ENCODE measurements at places on chromosomes 12 and 14. TPM values are rescaled to one million over a fixed set of nuclear protein-coding genes. Genes with fewer than 3 reads are reported as not detected.
A peak's percentile ranks its signal among the peaks of the same experiment; 100 is the strongest.

DNA sequence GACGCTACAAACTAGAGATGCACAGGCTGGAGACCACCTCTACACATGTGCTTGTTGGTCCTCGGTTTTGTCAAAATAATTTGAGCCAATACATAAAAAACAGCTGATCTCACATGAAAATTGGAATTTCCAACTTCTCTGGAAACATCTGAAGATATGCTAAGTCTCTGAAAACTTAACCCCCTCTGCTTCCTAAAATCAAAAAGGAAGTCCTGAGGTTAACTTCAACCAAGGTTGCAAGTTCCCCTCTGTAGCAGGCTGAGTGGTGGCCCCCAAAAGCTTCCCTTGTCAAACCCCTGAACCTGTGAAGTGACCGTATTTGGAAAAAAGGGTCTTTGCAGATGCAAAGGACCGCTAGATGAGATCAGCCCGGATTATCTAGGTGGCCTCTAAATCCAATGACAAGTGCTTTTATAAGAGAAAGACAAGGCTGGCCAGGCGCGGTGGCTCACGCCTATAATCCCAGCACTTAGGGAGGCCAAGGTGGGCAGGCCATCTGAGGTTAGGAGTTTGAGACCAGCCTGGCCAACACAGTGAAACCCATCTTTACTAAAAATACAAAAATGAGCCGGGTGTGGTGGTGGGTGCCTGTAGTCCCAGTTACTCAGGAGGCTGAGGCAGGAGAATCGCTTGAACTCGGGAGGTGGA lies 32.0 kb upstream of the VPS37B start:
- H3K27ac ChIP-seq, result peak overlapping the region; percentile 71
- peak overlapping the region; percentile 30 for H3K4me3 ChIP-seq

DNA sequence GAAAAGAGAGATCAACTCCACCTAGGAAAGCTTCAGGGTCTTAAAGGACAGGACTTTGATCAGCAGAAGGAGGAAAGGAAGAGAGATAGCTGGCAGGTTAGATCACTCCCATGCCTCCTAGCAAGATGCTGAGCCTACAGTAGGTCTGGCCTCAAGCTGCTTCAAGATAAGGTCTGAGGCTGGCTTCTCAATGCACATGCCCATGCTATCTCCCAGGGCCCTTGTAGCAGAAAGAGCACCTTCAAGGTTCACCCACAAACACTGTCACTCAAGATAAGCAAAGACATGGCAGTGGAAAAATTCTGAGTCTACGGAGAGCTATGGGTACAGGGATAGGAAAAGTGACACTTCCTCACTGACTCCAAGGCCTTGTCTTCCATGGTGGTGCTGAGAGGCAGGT lies 14.3 kb downstream of the REM2 start:
- H3K36me3 ChIP-seq, result peaks cover 23% of the 10 kb centered on the region
- H3K4me1 ChIP-seq, result peaks cover 15% of the 10 kb centered on the region
- no peaks in the 10 kb centered on the region for H3K27me3 ChIP-seq

- no peak for DNase-seq
- H3K27me3 ChIP-seq, result no peaks in the 10 kb centered on the region
- peak overlapping the region; percentile 93 for H3K27ac ChIP-seq
- peaks cover 33% of the 10 kb centered on the region for H3K4me1 ChIP-seq
- H3K36me3 ChIP-seq, result peaks cover 3% of the 10 kb centered on the region
- H3K4me3 ChIP-seq, result peak overlapping the region; percentile 96
These were observed 362 bp upstream of the TSFM start for GRCh38 chr12:57782243-57782607.

DNA sequence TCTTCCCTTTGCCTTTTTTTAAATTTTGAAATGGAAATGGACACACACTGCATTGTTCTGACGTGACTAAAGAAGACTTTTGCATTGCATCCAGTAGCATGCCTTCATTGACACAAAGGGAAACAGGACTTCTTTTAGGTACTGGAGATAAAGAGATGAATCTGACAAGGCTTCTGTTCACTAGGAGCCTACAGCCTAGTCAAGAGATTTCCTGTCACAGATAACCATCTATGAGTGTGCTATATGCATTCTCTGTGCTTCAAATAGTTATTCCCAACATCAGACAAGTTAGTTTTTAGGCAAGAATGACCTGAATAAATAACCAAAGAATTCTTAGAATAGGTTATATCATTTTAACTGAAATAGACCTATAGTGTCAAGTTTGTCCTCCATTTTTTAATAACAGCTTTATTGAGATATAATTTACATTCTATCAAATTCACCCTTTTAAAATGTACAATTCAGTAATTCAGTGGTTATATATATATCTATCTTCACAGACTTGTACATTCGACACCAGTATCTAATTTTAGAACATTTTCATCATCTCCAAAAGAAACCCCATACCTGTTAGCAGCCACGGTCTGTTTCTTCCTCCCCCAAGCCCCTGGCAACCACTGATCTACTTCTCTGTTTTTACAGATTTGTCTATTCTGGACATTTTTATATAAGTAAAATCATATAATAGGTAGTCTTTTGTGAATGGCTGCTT lies 122.7 kb downstream of the TTLL5 start:
- H3K27me3 ChIP-seq, result no peaks in the 10 kb centered on the region
- DNase-seq, result no peak
- H3K27ac ChIP-seq, result no peak overlapping the region
- H3K36me3 ChIP-seq, result peaks cover 41% of the 10 kb centered on the region

GRCh38 chr12:12538535-12538934 lies 24.1 kb downstream of the DUSP16 start:
- H3K4me3 ChIP-seq, result no peak overlapping the region
- no peak for DNase-seq
- no peak overlapping the region for H3K27ac ChIP-seq
- peaks cover 17% of the 10 kb centered on the region for H3K4me1 ChIP-seq
- peaks cover 9% of the 10 kb centered on the region for H3K36me3 ChIP-seq
- no peaks in the 10 kb centered on the region for H3K27me3 ChIP-seq

- H3K27me3 ChIP-seq, result no peaks in the 10 kb centered on the region
- H3K4me3 ChIP-seq, result peak overlapping the region; percentile 80
- peaks cover 70% of the 10 kb centered on the region for H3K4me1 ChIP-seq
- H3K36me3 ChIP-seq, result peaks cover 72% of the 10 kb centered on the region
- DNase-seq, result peak; percentile 49
- H3K27ac ChIP-seq, result peak overlapping the region; percentile 83
These were observed 5.9 kb downstream of the RESF1 start for GRCh38 chr12:31965090-31965489.

DNA sequence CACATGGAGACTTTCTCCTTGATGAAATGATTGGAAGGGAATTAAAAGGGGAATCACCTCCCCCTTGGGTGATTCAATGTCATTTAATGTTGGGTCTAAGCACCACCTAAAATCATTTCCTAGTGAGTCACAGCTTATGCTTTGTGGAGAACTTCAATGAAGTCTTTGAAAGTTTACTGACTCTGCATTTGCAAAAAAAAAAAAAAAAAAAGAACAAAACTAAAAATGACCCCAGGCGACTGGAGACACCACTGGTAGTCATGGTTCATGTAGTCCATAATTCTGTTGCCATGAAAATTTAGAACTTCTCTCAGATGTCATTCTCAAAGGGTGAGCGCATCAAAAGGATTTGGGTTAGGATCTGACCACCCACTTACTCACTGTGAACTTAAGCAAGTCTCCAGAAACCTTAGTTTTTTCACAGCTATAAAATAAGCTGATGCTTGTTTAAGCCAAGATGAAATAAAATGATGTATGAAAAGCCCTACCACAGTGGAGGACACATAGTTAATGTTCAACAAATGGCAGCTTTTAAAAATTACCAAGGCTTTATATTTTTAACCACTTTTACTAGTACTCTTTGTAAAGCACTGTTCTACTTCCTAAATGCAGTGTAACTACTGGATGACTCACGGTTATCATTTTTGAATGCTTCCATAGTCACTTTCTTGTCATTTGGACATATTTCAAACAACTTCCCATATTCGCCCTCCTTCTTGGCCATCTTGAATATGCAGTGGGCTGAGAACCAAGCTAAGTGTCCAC lies 18.1 kb upstream of the KSR2 start:
- no peak overlapping the region for H3K27ac ChIP-seq
- H3K4me3 ChIP-seq, result no peak overlapping the region
- H3K4me1 ChIP-seq, result no peaks in the 10 kb centered on the region
- H3K36me3 ChIP-seq, result no peaks in the 10 kb centered on the region

DNA sequence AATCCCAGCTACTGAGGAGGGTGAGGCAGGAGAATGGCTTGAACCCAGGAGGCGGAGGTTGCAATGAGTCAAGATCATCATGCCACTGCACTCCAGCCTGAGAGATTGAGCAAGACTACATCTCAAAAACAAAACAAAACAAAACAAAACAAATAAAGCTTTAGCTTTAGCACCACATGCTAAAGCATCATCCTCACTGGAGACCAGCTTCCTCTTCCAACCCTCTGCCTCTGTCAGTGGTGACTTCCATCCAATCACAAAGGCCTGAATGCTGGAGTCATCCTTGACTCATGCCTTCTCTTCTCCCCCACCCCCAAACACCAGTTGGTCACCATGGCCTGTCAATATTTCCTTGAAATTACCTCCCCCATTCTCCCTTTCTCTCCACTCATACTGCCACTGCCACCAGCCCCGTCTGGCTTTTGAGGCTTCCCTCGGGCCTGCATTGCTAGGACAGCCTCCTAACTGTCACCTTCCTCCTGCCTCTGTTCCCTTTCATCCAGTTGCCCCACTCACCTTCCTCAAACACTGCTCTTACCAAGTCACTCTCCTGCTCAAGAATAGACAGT lies 1.4 kb downstream of the ZNF385A start:
- no peak overlapping the region for H3K27ac ChIP-seq

DNA sequence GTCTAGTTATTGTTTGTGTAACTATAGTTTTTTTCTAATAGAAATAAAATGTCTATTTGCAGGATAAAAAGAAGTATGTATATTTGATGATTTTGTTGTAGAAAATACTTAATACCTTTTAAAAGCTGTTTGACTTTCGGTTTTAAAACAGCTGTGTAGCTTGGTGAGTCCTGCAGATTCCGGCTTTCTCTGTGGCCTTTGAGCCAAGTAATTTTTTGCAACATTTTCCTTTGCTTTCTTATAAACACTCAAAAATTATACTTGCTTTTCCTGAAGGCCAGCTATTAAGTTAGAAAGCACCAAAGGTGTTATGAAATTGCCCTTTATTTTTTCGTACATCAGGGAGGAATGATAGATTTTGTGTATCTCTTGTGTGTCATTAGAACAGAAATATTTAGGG lies 63.6 kb downstream of the CRADD start:
- no peaks in the 10 kb centered on the region for H3K27me3 ChIP-seq
- no peak overlapping the region for H3K27ac ChIP-seq
- peaks cover 4% of the 10 kb centered on the region for H3K36me3 ChIP-seq
- H3K4me3 ChIP-seq, result peak overlapping the region; percentile 90

DNA sequence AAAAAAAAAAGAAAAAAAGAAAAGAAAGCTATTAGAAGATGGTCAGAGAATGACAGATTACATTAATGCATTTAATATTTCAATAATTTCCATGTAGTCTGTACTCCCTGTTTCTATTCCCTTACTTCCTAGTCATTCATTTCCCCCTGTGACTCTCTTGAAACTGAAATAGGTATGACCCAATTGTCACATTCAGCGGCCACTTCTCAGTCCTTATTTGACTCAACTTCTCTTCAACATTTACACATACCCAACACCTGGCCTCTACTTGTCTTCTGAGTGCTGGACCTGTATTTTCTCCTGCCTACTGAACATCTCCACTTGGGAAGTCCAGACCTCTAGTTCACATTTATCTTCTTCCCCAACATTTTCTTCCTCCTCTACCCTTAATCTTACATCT lies 7.2 kb downstream of the EEA1 start:
- no peaks in the 10 kb centered on the region for H3K27me3 ChIP-seq
- peak overlapping the region; percentile 3 for H3K27ac ChIP-seq
- H3K4me1 ChIP-seq, result peaks cover 16% of the 10 kb centered on the region

DNA sequence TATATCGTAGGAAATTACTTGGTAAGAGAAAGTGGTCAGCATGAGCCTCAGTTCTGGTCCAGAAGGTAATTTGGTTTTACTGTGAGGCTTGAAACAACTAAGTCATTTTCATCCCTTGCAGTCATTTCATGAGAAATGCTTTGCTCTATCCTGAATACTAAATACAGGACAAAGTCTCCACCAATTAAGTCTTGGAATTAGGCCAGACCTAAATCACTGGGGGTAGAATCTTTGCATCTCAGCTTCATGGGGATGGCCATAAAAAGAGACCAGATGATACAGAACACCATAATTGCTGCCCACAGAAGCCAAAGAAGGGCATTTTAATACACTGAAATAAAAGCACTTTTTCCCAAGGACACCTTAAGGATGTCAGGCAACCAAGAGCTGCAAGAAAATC lies 277.9 kb upstream of the DCN start:
- H3K36me3 ChIP-seq, result no peaks in the 10 kb centered on the region
- DNase-seq, result no peak
- no peak overlapping the region for H3K27ac ChIP-seq
- peaks cover 6% of the 10 kb centered on the region for H3K27me3 ChIP-seq
- no peaks in the 10 kb centered on the region for H3K4me1 ChIP-seq
- H3K4me3 ChIP-seq, result no peak overlapping the region

DNA sequence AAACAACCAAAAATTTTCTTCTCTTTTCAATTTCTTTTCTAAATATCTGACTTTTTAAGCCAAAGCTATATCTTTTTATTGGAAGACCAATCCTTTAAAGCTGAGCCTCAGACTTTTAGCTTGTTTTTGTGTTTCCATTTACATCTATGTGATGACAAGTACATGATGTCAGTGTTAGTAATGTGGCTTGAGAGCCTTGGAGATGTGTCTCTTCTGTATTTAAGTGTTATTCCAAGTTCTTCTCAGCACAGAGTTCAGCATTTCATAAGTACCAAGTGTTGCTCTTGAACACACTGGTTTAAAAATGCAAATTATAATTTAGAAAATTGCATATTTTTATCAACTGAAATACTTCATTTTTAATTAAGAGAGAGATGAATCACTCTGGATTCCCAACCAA lies 948.9 kb upstream of the FLRT2 start:
- no peaks in the 10 kb centered on the region for H3K36me3 ChIP-seq
- H3K4me3 ChIP-seq, result no peak overlapping the region
- H3K27me3 ChIP-seq, result no peaks in the 10 kb centered on the region
- H3K27ac ChIP-seq, result no peak overlapping the region
- no peak for DNase-seq
- H3K4me1 ChIP-seq, result no peaks in the 10 kb centered on the region

DNA sequence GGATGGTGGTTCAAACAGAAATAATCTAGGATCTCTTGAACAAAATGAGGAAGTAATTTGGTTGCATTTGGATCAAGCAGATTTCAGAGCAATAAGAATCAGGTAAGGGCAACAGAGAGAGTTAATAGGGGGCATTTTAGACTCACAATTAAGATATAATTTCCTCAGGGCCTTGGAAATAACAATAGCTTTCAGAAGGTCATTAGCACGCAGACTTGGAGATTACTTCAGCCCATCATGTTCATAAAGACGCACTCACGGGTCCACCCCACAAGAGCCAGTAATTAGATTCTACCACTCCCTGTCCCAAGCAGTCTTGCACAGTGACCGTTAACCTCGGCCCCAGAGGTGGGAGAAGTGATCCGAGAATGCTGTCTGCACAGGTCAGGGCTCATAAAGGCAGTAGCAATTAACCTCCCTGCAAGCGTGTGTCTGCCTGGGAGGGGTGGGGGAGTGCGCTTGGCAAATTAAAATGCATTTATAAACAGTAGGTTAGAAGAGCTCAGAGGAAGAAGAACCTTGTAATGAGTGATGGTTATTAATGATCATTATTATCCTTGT lies 125.7 kb upstream of the CCDC196 start:
- H3K27me3 ChIP-seq, result peaks cover 3% of the 10 kb centered on the region
- no peaks in the 10 kb centered on the region for H3K4me1 ChIP-seq
- H3K4me3 ChIP-seq, result no peak overlapping the region
- no peak for DNase-seq

- no peak for DNase-seq
- peaks cover 2% of the 10 kb centered on the region for H3K27me3 ChIP-seq
- no peak overlapping the region for H3K4me3 ChIP-seq
- H3K4me1 ChIP-seq, result no peaks in the 10 kb centered on the region
These were observed 76.0 kb upstream of the CCDC60 start for GRCh38 chr12:119258556-119258955.

The CEP290 gene
- total RNA-seq, result 13.6 TPM

The WDR89 gene
- 22.7 TPM for total RNA-seq

The TARBP2 gene
- 34.9 TPM for total RNA-seq

All from activated naive CD8-positive, alpha-beta T cell treated with anti-CD3 and anti-CD28 coated beads, Interleukin-2, amount 10 ng/mL, durations not matched to agents 7 days and 5 days (primary cell).